ENCODE measurements at places on chromosomes 4 and X. TPM values are rescaled to one million over a fixed set of nuclear protein-coding genes. Genes with fewer than 3 reads are reported as not detected.

Gene ARMCX6
- total RNA-seq: 13.5 TPM

Gene HEPH
- total RNA-seq: 4.2 TPM

Gene PCYT1B
- total RNA-seq: 1.3 TPM

Gene SHOX
- total RNA-seq: not detected

DNA sequence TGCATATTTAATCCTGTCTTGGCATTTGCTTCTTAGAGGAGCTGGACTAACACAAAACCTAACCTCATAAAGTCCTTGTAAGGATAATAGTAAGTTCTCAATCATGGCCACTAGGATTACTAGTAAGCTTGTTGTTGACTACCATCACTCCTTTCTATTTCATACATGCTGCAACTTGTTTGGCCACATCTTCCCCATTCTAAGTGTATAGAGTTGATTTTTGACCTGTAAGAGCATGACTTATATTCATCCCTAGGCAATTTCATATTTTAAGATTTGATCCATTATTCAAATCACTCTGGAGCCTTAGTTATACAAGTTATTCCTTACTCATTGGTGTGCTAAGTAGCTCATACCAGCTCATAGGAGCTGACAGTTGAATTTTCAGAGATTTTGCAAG, 109.4 kb downstream of the EFHC2 start:
- peak overlapping the region; percentile 66 for H3K27ac ChIP-seq
- H3K36me3 ChIP-seq: no peaks in the 10 kb centered on the region
- H3K27me3 ChIP-seq: no peaks in the 10 kb centered on the region
- no peak for DNase-seq

- no peak for DNase-seq
- peaks cover 39% of the 10 kb centered on the region for H3K4me1 ChIP-seq
- no peaks in the 10 kb centered on the region for H3K36me3 ChIP-seq
- H3K27me3 ChIP-seq: no peaks in the 10 kb centered on the region
These were observed 43.8 kb downstream of the PDS5A start for GRCh38 chr4:39933671-39934590.

Gene UCHL1
- 26.5 TPM for total RNA-seq

GRCh38 chr4:2797545-2798305, 4.8 kb downstream of the SH3BP2 start:
- no peaks in the 10 kb centered on the region for H3K36me3 ChIP-seq
- H3K27me3 ChIP-seq: no peaks in the 10 kb centered on the region
- H3K4me1 ChIP-seq: peaks cover 89% of the 10 kb centered on the region
- H3K4me3 ChIP-seq: no peak overlapping the region
- DNase-seq: peak; percentile 89

DNA sequence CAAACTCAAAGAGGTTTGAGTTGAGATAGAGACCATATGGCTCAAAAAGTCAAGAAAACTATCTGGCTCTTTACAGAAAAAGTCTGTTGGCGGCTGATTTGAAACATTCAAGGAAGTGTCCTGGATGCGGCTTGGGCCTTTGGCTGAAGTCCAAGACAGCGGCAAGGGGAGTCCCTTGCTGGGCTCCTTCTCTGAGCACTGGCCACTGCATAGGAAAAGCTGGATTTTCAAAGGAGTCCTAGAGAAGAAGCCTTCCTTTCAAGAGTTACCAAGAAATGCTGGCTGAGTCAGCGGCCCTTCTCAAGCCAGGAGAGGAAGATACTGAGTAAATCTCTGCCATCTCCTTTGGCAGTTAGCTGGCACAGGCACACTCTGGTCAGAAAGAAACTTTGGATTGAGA, 12.1 kb downstream of the APLN start:
- no peak overlapping the region for H3K4me3 ChIP-seq
- DNase-seq: no peak
- no peak overlapping the region for H3K27ac ChIP-seq
- no peaks in the 10 kb centered on the region for H3K27me3 ChIP-seq
- H3K36me3 ChIP-seq: no peaks in the 10 kb centered on the region

DNA sequence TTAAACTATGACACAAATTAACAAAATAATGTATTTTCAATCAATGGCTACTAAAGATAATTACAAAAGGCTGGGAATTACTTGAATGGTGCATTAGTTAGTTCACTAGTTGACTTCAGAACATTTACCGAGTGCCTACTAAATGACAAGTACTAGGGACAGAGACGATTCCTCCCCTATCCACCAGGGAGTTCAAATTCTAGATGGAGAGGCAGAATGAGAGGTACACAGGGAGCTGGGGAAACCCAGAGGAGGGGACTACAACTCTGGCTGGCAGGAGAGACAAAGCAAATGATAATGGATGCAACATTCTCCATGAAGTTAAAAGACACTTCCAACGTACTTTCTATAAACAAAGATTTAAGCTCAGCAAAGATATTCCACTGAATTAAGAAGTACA, 43.1 kb upstream of the MCF2 start:
- no peak overlapping the region for H3K4me3 ChIP-seq
- no peaks in the 10 kb centered on the region for H3K4me1 ChIP-seq
- H3K36me3 ChIP-seq: no peaks in the 10 kb centered on the region
- H3K27ac ChIP-seq: no peak overlapping the region
- no peaks in the 10 kb centered on the region for H3K27me3 ChIP-seq

DNA sequence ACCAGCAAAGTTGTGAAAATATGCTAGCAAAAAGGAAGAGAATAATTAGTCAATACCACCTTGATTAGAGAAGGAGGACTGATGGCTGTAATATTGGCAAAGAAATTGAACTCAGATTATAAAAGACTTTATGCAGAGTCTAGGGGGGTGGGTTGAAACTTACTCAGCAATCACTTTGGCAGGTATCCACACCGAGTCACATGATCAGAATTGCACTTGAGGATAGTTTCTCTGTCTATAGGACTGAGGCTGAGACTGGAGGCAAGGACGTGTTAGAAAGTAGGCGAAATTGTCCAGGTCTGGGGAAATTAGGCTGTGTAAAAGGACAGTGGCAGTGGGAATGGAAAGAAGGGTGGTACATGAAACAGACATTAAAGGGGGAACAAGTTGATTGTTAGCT, 284.4 kb downstream of the ARHGAP24 start:
- H3K27ac ChIP-seq: no peak overlapping the region
- H3K36me3 ChIP-seq: no peaks in the 10 kb centered on the region
- no peak overlapping the region for H3K4me3 ChIP-seq

Gene ZAR1
- total RNA-seq: not detected

- H3K27me3 ChIP-seq: no peaks in the 10 kb centered on the region
- no peak overlapping the region for H3K27ac ChIP-seq
- H3K4me1 ChIP-seq: peaks cover 20% of the 10 kb centered on the region
These were observed 235.6 kb downstream of the STIM2 start for GRCh38 chr4:27096142-27096824.

Gene USP51
- 0.99 TPM for total RNA-seq

Gene FNIP2
- total RNA-seq: 26.7 TPM

Gene PHOX2B
- not detected for total RNA-seq

DNA sequence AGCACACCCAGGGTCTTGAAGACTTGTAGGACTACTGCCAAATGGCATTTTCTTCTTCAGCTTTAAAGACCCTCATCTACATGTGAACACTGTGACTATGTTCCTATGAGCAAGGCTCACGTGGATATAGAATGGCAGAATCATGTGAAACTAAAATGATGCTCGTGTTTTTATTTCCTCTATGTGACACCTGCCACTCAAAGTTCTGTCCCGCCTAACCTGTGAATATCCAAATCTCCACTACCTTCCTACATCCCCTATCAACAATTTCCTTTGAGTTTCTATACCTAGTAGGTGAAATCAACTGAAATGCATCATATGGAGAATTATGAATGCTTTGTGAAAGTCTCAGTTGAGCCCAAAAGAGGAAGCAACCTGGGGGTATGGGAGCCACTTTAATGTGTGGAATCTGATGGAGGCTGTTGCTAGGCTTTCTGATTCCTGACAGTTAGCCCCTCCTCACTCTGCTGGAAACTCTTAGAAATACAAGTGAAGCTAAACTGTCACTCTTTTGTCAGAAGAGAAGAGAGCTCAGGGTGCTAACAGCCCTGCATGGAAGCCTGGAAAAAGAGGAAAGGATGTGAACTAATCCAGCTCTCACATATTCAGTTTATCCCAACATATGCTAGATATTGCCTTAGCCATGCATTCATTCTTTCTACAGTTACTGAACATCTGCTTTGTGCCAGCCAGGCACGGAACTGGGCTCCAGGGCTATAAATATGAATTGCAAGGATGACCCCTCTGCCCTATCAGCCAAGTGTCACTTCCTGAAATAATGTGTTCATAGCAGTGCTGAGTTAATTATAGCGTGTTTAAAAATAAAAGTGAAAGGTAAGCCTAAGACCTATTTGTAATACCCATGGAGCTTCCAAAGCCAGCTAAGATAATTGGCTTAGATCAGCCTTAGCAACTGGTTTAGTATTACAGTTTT, 11.0 kb downstream of the LHFPL1 start:
- no peaks in the 10 kb centered on the region for H3K36me3 ChIP-seq
- no peaks in the 10 kb centered on the region for H3K27me3 ChIP-seq
- no peak overlapping the region for H3K27ac ChIP-seq
- no peaks in the 10 kb centered on the region for H3K4me1 ChIP-seq
- DNase-seq: no peak
- H3K4me3 ChIP-seq: no peak overlapping the region

DNA sequence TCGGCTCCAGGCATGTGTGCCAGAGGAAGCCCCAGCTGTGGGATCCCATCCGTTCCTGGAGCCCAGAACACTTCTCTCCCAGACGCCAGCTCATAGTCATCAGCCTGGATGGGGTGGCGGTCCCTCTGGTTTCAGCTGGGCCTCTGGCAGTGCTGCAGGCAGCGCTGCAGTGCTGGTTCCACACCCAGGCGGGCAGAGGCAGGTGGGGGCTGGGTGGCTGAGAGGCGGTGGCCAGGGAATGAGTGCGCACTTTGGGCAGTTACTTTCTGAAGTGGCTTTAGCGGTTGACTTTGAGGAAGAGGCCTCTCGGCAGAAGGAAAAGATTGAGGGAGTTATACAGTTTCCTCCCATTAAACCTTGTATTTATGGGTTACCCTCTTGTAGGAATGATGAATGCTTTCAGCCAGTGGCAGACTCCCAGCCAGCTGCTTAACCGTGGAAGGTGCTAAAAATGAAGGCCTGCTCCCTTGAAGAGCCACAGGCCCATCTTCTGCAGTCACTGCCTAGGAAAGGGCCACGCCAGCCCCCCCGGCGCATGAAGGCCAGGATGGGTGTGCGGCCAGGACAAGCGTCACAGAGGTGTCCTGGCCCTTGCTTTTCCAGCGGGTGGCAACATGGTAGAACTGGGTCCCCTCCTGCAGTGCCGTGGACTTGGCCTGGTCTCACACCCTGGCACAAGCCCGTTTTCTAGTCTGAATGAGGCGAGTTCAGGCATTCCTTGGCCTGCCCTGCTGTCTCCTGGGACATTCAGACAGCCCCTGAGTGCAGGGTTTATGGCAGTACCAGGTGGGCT, 9.9 kb downstream of the TADA2B start:
- H3K4me3 ChIP-seq: no peak overlapping the region
- no peak overlapping the region for H3K27ac ChIP-seq
- H3K36me3 ChIP-seq: peaks cover 9% of the 10 kb centered on the region
- DNase-seq: no peak

- peaks cover 11% of the 10 kb centered on the region for H3K4me1 ChIP-seq
- no peaks in the 10 kb centered on the region for H3K36me3 ChIP-seq
- H3K27ac ChIP-seq: no peak overlapping the region
- no peaks in the 10 kb centered on the region for H3K27me3 ChIP-seq
- DNase-seq: peak; percentile 74
- H3K4me3 ChIP-seq: no peak overlapping the region
These were observed 18.6 kb downstream of the PALLD start for GRCh38 chr4:168515222-168516011.

GRCh38 chr4:112593438-112594133, 43.1 kb downstream of the ZGRF1 start:
- DNase-seq: no peak
- H3K27me3 ChIP-seq: no peaks in the 10 kb centered on the region
- H3K4me3 ChIP-seq: no peak overlapping the region
- no peaks in the 10 kb centered on the region for H3K36me3 ChIP-seq
- no peaks in the 10 kb centered on the region for H3K4me1 ChIP-seq
- H3K27ac ChIP-seq: no peak overlapping the region

DNA sequence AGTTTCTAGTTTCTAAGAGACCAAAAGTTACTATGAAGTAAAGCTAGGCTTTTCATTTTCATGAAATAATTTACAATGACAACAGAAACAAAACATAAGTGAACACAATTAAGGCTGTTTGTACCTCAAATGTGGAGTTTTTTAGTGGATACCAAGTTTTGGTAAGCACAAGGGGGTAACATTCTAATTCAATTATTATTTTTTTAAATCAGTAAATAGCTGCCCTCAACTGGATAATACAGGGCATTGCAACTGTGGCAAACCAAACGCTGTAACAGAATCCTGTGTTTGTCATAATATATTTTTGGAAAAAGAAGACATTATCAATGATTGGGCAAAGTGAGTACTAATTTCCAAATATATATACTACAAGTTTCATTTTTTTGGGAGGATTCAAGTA, 150.3 kb downstream of the FBXW7 start:
- no peaks in the 10 kb centered on the region for H3K27me3 ChIP-seq
- DNase-seq: no peak
- no peak overlapping the region for H3K4me3 ChIP-seq
- no peak overlapping the region for H3K27ac ChIP-seq
- H3K4me1 ChIP-seq: peaks cover 10% of the 10 kb centered on the region

DNA sequence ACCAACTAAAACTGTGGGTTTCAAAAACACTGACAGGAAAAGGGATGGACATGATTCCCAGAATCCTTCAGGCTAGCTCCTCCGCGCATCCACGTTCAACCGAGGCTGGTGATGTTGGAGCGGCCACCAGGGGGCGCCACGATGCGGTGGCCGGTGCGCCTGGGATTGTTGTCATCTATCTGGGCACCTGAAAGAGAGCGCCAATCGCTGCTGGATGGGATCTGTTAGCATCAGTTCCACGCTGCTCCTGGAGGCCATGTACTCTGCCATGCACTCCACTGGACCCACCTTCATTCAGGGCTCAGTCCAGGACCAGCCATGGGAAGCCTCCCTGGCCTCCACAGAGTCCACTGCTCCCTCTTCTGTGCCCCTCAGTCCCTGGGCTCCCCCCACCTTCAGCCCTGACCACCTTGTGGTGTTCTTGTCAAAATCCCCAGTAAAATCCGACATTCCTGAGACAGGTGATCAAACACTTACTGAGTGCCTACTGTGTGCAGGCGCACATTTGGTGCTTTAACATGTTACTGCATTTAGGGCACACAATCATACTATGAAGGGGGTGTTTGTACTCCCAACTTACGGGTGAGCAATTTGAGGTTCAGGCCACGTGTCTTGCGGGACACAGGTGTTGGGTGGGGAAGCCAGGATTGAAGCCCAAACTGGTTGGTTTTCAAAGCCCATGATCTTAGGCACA, 71.1 kb downstream of the CRMP1 start:
- no peak overlapping the region for H3K4me3 ChIP-seq
- H3K27me3 ChIP-seq: no peaks in the 10 kb centered on the region
- H3K36me3 ChIP-seq: no peaks in the 10 kb centered on the region
- no peak overlapping the region for H3K27ac ChIP-seq
- no peak for DNase-seq

- no peaks in the 10 kb centered on the region for H3K27me3 ChIP-seq
- peak; percentile 22 for DNase-seq
- no peak overlapping the region for H3K4me3 ChIP-seq
- H3K27ac ChIP-seq: no peak overlapping the region
These were observed 435.7 kb upstream of the FMR1 start for GRCh38 chrX:147476008-147476407.

All from body of pancreas (tissue), 4 donors.